Activated naive CD4-positive, alpha-beta T cell treated with anti-CD3 and anti-CD28 coated beads, Interleukin-2, amount 10 ng/mL, durations not matched to agents 7 days and 5 days (primary cell): ENCODE measurements at places on chromosomes 3 and 15.

- no peak for DNase-seq
Observed at GRCh38 chr15:34795267-34796081, at the start of gene ACTC1. TSS of gene ACTC1 (minus strand) at chr15:34795549. CDS start at chr15:34794808, 741 bp downstream.

DNA sequence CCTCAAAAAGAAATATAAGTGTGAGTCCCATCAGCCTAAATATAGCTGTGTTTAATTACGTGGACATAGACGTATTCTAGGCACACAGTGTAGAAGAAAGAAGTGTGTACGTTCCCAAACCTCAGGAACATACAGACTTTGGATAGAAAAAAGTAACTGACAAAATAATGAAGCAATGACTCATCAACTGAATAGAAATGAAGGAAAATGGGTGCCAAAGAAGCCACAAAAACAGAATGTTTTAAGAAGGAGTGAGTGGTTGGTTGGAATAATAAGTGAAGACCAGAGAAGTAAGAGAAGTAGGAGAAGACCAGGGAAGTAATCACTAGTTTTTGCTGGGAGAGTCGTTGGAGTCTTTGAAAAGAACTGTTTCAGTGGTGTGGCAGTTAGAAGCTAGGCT lies 518.1 kb downstream of the ROBO1 start:
- no peak for DNase-seq

- DNase-seq, result no peak
Observed at GRCh38 chr3:53939813-53940212, 48.2 kb upstream of the SELENOK start.

DNA sequence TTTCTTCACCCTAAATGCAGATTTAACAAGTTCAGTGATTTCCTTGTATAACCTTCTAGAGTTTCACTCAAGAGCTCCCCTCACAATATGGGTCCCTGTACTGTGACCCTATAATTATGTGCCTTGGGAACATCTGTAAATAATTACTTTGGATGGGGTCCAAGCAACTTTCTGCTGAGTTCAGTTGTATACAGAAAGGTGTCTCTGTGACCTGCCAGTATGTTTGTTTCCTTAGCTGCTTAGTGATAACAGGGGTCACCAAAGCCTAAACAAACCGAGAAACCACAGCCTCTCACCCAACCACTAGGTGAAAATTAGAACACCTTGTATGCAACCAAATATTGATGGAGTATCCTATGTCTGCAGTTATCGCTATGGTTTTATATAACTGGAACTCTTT lies 29.8 kb upstream of the SLC25A36 start:
- DNase-seq, result no peak

DNA sequence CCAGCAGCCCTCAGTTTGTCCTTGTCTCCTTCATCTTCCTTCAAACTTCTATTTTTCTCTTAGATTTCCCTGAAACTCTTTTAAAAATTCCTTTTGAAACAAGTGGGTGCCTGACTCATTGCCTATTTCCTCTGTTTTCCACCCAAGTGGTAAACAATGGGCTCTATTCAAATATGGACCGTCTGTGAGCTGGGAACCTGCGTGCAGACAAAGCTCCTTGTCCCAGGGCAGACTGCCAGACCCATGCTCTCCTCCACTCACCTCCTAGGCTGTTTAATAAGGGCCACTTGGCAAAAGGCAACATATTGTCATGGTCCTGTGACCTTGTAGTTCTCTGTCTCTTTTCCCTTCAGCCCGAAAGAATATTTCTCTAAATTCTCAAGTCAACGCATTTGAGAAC lies 332.7 kb upstream of the THBS1 start:
- DNase-seq, result no peak

- no peak for DNase-seq
Observed at GRCh38 chr3:151330899-151331298, 1.6 kb upstream of the P2RY13 start.

DNA sequence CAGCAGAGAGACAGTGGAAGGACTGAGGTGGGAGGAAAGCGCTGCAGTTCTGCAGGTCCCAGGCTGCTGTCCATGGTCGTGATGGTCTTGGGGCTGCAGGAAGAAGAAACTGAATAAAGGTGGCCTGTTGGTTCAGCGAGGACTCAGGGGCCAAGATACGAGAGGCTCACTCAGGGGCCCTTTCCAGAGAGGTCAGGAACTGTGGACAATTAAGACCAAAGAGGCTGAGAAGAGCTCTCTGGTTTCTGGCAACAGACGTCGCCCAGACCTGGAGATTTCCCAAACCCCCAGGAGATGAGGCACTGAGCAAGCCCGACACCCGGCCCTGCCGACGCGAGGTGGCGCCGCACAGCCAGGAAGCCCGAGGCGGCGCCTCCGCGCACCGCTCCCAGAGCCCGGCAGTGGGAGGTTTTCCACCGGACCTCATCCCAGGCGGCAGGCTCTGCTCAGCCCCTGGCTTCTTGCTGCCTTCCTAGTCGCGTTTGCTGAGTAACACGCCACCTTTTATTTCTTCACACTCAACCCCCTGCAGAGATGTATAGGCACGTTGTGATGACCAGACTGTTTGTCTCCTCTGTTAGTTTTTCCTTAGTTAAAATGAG lies 56.4 kb upstream of the ARRDC4 start:
- DNase-seq, result peak; percentile 41

GRCh38 chr15:41894791-41895463 lies 1.1 kb upstream of the SPTBN5 start:
- DNase-seq, result peak; percentile 91

GRCh38 chr15:63187589-63188226 lies 1.7 kb upstream of the RAB8B start:
- no peak for DNase-seq

DNA sequence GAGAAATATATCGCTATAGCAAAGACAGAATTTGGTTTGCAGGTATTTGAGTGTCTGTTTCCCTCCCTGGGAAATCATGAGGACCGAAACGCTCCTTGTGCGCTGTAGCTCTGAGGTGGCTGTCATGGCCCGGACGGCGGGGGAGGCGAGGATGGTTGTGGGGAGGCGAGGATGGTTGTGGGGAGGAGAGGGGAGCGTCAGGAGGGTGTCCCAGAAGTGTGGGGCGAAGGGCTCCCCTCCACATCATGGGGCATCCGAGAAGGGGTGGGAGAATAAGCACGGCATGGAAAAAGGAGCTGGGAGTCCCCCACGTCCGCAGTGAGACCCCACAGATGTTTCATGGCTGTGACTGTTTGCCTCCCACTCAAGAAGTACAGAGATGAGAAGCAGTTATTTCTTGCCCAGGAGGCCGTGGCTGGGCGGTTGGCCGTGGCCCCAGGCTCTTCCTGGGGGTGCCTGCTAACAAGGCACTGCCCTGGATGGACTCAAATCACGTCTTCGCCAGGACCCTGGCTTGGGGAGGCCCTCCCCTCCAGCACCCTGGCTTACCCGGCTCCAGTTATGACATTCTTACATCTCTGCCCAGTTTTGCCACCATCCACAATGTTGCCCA lies 947 bp upstream of the ATP10A start:
- DNase-seq, result no peak

DNA sequence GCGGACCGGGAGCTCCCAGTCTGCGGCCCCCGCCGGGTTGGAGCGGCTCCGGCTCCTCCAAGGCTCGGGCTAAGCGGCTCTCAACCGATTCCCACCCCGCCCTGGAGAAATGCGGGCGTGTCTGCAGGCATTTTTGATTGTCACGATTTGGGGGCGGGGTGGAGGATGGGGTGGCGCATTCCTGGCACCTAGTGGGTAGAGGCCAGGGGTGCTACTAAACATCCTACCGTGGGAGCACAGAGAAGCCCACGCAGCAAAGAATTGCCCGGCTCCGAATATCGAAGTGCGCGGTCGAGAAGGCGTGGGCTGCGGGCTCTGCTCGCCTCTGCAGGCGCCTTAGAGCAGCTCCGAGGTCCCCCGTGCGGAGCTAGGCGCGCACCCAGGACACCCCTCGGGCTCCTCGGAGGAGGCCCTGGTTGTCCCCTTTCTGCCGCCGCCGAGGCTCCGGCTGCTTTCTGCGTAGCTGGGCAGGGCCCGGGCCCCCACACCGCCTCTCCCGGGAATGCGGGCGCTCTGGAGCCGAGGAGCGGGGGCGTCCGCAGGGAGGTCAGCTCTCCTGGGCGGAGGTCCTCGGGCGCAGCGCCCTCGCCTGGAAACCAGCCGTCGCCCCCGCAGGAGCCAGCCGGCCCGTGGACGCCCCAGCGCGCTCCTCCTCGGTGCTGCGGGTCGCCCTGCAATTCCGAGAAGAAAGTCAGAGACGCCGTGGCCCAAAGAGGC lies 16.5 kb upstream of the LAMP3 start:
- peak; percentile 60 for DNase-seq
